ENCODE measurements at places on chromosomes 1 and 21.

DNA sequence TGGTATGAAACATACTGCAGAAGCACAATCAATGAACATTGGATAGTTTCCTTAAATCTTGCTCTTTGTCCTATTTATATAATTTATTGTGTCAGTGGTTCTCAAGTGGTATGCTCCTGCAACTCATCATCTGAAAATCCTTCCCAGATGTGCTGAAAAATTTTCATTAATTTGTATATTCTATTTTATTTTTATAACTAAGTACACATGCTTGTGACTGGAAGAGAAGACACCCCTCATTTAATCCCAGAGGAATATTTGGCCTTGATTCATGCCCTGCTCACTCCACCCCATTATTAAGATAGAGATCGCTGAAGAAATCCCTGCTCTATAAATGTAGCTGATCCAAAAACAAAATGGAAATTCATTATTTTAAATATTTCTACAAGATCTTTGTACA lies 870.5 kb upstream of the CXADR start:
- DNase-seq: no peak

DNA sequence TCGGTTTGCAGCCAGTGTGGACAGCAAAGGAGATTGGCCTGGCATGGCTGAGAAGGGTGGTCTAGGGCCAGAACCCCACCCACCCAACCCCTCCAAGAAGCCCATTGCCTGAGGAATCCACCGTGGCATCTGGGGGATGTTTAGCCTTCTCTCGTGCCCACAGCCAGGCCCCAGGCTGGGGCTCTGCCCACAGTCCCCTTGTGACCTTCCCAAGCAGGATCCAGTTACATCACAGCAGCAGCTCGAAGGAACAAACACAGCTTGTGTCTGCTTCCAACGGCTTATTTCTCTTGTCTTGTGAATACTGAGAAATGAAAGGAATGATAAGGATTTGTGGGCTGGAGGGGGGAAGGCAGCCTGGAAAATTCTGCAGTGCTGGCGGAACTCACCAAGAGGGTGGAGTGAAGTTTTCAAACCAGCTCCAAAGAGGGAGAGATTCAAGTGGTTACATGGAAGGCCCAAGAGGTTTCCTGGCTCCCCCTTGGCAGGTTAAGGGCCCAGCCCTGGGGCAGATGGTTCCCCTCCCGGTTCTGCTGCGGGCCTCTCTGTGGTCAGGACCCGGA lies 61.6 kb downstream of the DHRS3 start:
- DNase-seq: no peak

- peak; percentile 53 for DNase-seq
Observed at GRCh38 chr1:156590326-156591180, 1.0 kb upstream of the NAXE start.

DNA sequence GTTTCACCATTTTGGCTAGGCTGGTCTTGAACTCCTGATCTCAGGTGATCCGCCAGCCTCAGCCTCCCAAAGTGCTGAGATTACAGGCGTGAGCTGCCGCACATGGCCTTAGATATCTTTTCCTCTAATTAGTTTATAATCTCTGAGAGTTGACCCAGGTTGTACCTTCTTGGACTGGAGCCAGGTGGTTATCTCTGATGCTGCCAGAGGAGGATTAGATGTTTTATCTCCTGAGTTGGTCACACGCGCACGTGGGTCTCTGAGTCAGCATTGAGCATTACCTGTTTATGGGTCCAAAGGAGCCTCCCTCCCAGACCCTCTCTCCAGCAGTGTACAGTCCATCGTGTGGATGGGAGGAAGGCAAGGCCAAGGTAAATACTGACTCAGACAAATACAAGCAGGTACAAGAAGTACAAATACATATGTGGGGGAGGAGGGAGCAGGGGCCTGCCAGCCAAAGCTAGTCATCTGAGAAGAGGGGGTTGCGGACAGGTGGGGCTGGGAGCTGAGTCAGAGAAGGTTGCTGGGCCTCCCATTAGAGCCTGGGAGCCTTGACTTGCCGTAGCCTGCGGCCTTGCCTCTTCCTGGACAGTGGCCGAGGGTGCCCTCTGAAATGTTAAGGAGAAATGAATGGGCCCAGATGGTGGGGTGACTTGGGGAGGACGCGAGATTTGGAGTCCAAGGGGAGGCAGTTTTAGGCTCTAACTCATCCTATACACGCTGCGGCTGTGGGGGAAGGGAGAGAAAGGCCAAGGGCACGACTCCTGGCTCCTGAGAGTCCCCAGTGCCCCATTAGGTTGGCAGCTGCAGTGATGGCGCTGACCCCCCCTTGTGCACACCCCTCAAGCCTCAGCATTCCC lies 13.1 kb downstream of the IL6R start:
- DNase-seq: no peak

DNA sequence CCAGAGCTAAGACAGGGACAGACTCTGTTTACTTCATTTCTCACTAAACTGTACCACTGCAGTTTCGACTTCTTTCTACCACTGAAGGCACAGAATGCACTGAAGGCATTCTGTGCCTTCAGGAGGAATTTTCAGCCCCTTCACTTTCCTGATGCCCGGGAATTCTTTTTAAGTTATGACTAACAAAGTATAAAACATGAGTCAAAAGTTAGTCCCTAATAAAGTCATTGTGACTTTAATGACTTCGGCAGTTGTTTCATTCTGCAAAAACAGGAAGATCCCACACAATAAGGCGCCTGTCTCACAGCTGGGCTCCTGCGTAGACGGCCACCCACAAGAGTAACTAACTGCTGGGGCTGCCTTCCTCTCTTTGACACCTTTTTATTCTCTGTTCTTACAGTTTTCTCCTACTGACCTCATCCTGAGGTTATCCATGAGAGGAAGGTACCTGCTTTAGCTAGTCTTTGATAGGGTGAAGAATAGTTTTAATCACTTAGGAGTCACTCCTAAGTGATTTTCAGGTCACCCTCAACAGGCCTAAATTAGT lies 183.9 kb upstream of the SGIP1 start:
- peak; percentile 82 for DNase-seq

DNA sequence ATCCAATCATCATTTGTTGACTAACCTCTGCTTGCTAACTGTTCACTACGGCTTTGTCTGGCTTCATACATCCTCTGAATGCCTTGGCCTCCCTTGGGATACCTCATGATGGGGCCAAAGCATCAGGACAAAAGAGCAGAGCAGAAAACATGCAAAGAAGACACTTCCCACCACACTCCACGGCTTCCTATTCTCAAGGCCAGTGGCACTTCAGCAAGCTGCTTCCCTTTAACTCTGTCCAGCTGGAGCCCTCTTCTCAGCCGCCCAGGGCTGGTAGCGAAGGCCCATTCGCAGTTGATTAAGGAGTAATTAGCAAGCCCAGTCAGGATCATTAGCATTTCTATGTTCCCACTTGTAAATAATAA lies 224.3 kb upstream of the FGGY start:
- no peak for DNase-seq

GRCh38 chr1:43563876-43564539 lies 33.3 kb downstream of the PTPRF start:
- no peak for DNase-seq
